Occipital lobe (tissue), 3 donors: ENCODE measurements at places on chromosomes 5 and 9. TPM values are rescaled to one million over a fixed set of nuclear protein-coding genes. Genes with fewer than 3 reads are reported as not detected.

DNA sequence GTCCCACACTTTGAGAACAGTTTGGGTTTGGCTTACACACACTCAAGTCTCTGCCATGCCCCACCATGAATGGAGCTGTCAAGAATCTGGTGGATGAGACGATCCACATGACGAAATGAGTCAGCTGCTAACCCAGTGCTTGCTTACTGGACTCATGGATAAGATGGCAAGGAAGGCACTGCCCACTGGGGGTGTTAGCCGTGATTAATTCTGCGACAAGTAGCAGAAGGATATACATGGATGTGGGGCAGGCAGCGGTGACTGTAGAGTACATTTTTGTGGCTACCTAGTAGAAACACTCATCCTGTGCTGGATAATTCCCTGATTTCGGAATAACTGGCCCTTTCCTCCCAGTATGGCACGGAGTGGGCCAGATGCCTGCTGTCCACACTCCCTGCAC lies 77.5 kb downstream of the SPATA31C2 start:
- DNase-seq, result no peak

GRCh38 chr9:35423499-35423898 lies 66.4 kb upstream of the RUSC2 start:
- DNase-seq, result no peak

Gene CKMT2
- total RNA-seq, result 1.2 TPM

GRCh38 chr9:136664000-136664915 lies 1.5 kb downstream of the EGFL7 start:
- no peak for DNase-seq

Gene TAF11L8
- total RNA-seq, result not detected

GRCh38 chr9:105355781-105356180 lies 92.1 kb upstream of the FSD1L start:
- DNase-seq, result no peak

GRCh38 chr5:54944364-54944763 lies 41.0 kb downstream of the ESM1 start:
- no peak for DNase-seq

DNA sequence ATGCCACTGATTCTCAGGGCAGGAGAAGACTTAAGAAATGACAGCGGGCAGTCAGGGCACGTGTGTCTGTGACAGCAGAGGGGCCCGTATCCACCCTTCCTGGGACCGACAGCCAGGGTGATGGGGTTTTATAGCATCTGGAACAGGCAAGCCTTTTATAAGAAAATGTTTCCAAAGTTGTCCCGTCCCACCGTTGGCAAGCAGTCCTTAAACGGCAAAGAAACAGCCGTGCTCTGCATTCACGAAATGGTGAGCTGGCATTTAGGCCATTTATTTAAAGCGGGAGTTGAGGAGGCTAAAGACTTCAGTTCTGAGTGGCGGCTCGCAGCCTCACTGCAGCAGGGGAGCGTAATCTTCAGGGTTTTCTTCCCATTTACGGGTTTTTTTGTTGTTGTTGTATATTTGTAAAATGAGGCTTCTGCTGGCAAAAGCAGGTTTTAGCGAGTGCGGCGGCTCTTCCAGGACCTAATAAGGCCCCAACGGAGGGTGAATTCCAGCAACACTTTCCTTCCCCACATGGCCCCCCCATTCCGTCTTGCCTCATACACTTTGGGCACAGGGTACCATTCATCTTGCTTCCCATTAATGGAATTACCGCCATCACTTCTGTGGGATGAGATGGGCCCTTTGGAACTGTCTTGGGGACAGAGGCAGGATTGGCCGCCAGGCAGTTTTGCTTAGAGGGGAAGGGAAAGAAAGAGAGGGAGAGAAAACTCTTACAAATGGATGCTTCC lies 15.8 kb downstream of the NEK6 start:
- no peak for DNase-seq

- DNase-seq, result peak; percentile 34
These were observed 64.2 kb downstream of the KLF4 start for GRCh38 chr9:107425101-107426025.

GRCh38 chr5:172144291-172144815 lies 43.7 kb downstream of the STK10 start:
- no peak for DNase-seq

Gene ANKRD18B
- 1.1 TPM for total RNA-seq

GRCh38 chr5:91503321-91503720 lies 120.2 kb upstream of the ARRDC3 start:
- no peak for DNase-seq

DNA sequence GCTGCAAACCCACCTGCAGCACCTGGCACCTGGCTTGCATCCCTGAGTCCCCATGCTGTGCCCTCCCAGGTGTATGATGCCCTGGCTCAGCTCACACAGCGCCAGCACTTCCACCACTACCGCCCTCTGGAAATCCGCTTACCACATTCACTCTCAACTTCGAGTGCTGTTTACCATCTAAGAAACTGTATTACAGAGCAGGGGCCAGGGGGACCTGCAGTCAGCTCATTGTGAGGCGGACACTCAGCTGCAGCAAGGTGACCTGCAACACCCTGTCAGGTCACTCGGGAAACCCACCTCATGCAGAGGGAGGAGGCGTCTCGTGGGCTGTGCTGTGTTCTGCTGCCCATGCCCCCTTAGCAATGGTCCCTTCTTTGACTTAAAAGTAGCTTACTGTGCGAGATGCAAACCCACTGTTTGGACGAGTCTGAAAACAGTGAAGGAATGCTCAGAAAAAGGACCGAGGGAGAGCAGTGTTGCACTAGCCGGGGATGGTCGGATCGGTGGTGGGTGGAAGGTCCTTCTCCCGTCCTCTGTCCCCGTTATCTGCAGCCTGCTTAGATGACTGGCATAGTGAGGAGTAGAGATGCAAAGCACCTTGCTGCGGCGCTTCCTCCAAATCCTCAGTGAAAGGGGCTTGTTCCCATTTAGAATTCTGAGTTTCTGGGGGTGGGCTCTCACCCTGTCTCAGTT lies 55.2 kb upstream of the CTSL start:
- no peak for DNase-seq

- no peak for DNase-seq
These were observed 7.1 kb downstream of the TLE4 start for GRCh38 chr9:79578891-79579290.

Gene IL4
- not detected for total RNA-seq

DNA sequence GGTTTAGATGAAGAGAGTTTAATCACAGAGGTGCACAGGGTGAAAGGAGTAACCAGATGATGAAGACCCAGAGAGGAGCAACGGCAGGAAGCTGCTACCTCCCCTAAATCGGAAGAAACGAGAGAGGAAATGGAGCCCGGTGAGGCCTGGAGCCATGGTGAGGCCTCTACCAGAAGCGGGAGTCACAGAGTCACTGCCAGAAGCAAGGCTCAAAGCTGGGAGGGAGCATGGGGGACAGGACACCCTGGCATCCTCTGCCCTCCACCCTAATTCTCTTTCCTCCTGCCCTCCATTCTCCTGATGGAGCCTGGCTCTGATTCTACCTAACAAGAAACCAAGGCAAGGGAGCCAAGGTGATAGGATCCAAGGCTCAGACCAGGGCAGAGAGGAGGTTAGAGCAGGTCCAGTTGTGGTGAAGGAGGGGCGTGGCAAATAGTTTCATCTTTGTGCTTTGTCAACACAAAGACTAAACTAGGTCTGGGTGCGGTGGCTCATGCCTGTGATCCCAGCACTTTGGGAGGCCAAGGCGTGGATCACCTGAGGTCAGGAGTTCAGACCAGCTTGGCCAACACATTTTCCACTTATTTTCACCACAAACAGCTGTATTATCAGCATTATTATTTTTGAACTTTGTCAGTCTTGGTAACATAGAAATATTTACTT lies 134.4 kb upstream of the RAI14 start:
- DNase-seq, result no peak

Gene NIPBL
- 74.9 TPM for total RNA-seq

DNA sequence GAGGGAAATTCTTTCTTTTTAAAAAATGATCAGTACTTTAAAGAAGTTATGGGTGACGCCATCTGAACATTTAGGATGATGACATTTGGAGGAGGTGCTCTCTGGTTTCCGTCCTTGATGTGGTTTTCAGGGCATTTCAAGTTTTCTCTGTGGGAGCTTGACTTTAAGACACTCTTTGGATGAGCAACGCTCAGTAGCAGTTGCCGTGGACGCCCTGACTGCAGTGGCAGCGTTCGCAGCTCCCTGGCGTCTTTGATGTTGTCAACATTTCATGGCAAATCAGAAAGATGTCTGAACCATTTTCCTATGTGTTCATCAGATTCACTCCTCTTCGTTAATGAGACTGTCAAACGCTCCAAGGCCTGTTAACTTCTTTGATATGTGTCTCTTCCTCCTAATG lies 86.1 kb downstream of the ZNF354C start:
- no peak for DNase-seq

GRCh38 chr9:91085517-91086291 lies 276.0 kb downstream of the AUH start:
- DNase-seq, result no peak

DNA sequence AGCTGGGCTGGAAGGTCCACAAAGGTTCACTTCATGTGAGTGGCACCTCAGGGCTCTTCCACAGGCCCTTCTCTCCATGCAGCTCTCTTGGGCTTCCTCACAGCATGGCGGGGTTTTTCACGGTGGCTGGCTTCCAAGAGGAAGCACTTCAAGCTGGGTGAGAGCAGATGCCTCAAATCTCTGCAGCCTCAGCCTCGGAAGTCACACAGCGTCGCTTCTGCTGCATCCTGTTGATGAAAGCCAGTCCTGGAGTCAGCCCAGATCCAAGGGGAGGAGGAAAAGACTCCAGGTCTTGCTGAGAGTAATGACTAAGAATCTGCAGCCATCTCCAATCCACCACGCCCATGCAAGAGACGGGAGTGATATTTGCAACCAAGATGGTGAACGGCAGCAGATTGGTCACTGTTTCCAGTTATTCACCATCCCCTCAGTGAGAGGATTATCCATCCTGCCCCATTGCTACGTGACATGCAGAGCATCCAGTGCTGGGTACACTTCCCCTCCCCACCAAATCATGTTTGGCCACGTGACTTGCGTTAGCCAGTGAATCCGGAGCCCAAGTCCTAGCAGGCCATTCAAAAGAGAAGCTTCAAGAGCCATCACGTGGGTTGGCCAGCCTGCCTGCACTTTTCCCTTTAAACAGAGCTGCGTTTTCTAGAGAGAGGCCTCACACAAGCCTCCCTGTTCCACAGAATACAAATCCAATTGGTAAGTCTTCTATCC lies 173.9 kb downstream of the C9orf50 start:
- no peak for DNase-seq

Gene IFNA21
- total RNA-seq, result not detected

Gene SEMA4D
- 12.0 TPM for total RNA-seq

DNA sequence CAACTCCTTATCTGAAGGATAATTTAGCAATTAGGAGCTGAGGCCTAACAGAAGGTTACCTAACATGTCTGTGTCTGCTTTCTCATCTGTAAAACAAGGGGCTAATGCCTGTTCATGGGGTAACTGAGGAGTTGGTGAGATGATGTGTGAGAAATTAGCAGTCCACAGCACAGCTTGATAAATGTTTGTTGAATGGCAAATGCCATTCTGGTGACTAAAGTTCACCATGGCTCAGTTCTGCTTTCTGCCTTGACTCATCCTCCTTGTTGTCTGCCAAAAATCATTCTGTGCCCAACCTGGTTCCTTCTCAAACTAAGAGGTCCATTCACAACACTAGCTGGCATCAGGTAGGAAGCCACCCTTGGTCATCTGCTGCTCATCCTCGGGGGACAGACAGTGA lies 552.0 kb upstream of the KLF4 start:
- no peak for DNase-seq

DNA sequence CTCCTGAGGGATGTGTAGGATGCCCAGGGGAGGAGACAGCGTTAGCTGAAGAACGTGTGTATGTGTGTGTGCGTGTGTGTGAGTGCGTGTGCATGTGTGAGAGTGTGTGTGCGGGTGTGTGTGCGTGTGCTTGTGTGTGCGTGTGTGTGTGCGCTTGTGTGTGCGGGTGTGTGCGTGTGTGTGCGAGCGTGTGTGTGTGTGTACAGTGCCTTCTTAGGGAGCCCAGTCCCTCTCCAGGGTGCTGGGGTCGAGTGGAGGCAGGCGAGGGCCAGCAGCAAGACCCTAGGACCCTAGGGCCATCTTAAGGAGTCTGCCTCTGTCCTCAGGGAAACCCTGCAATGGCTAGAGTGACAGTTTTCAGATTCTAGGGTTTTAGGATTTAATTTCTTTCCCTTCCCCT lies 26.0 kb upstream of the STXBP1 start:
- DNase-seq, result no peak

Gene PCDHB10
- 13.1 TPM for total RNA-seq

- DNase-seq, result no peak
These were observed 193.8 kb upstream of the HMHB1 start for GRCh38 chr5:143618141-143618540.

Gene UGT3A2
- 0.16 TPM for total RNA-seq

- DNase-seq, result no peak
These were observed 278.0 kb downstream of the CETN3 start for GRCh38 chr5:90131383-90132133.

- no peak for DNase-seq
These were observed 3.5 kb upstream of the HRH2 start for GRCh38 chr5:175654339-175654738.

DNA sequence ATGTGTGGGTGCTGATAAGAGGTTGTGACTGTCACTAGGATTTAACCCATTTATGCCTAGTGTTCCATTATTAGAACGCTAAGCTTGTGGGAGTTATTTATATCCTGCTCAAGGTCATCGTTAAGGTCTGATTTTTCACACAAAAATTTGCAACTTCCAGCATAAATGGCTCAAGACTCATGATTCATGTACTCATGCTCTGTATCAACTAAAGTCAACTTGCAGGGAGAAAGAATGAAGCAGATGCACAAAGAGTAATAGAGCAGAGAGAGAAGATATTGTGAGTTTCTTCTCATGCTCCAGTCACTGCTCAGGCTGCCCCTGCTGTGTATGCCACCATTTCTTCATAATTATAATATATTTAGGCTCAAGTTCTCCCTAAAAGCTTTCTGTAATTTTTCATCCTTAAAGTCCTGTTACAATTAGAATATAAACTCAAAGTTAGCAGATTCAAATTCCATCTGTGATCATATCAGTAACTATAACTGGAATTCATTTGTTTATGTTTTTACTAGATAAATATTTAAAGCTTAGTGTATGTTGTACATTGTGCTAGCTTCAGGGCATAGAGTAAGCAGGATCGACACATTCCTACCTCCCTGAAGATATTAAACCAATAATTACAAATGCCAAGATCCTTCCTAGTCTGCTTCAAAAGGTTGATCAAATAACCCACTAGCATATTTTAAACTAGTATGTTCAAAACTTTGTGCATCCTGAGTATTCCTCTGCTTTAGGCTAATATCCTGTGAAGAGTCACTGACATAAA lies 136.7 kb downstream of the NUDT12 start:
- no peak for DNase-seq

- no peak for DNase-seq
These were observed 408.3 kb downstream of the DMRT2 start for GRCh38 chr9:1458503-1458902.

- DNase-seq, result no peak
These were observed 71.5 kb downstream of the FBN2 start for GRCh38 chr5:128466554-128466953.

- DNase-seq, result no peak
These were observed 31.8 kb downstream of the ANXA1 start for GRCh38 chr9:73183428-73183827.

Gene RBM18
- total RNA-seq, result 18.1 TPM

GRCh38 chr9:136454026-136454796 lies 14.6 kb upstream of the INPP5E start:
- DNase-seq, result no peak

- no peak for DNase-seq
These were observed 12.1 kb downstream of the SEMA5A start for GRCh38 chr5:9533562-9534364.
